Mesenteric fat pad (tissue), 1 donor: ENCODE measurements at places on chromosomes 13 and 19.

GRCh38 chr19:31676271-31677004 lies 327.2 kb upstream of the TSHZ3 start:
- no peak for DNase-seq

DNA sequence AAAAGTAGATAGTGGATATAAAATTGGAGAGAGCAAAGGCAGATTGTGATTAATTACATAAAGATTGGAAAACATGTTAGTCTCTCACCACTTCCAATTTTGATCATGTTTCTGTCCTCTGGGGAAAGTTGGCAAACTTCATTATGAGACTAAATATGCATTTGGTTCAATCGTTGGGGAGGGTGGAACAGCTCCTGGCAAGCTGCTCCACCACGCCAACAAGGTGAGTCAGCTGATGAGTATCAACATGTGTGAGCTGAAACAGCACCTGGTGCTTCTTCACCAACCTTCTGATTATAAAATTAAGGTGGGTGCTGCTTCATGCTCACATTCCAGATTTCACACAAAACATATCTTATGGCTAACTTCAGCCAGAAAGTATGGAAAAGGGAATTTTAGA lies 1784.6 kb downstream of the SLITRK5 start:
- no peak for DNase-seq

GRCh38 chr19:50371914-50372475 lies 4.3 kb upstream of the NR1H2 start:
- no peak for DNase-seq

DNA sequence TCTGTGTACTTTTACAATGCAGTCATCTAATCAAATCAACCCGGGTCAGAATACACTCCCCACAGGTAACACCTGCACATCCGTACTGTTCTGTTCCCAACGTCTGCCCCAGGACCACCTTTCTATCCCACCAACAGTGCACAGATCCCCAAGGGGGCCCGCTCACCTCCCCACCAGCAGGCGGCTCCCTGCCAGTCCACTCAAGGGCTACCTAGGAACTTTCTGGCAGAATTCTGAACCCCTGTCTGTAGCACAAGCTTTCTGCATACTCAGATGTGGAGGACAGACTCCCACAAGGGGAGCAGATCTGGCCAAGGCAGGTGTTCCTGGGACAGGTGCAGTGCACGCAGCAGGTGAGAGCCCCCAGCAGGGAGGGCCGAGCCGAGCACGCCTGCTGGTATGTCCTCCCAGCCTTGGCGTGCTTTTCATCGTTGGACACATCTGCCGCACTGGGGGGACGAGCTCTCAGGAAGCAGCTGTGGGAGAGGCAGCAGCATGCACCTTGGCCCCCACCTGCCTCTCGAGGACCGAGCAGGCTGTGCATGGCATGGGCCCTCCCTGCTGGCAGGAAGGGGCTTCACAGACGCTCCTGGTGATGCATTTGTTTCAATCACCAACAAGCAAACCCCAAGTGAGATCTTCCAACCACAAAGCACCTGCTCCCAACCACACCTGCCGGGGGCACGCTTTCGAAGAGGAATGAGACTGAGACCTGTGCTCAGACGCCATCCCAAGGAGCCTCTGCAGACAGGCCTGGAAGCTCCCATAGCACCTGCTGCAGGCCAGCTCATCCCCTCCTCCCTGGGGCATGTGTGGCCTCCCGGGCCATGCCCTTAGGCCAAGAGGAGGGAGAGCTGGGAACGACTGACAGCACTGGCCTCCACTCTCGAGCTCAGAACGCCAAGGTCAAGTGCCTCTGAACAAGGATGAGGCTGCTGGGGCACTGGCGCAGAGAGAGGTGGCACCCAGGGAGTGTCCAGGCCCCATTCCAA lies 35.9 kb downstream of the RAB20 start:
- DNase-seq = no peak

DNA sequence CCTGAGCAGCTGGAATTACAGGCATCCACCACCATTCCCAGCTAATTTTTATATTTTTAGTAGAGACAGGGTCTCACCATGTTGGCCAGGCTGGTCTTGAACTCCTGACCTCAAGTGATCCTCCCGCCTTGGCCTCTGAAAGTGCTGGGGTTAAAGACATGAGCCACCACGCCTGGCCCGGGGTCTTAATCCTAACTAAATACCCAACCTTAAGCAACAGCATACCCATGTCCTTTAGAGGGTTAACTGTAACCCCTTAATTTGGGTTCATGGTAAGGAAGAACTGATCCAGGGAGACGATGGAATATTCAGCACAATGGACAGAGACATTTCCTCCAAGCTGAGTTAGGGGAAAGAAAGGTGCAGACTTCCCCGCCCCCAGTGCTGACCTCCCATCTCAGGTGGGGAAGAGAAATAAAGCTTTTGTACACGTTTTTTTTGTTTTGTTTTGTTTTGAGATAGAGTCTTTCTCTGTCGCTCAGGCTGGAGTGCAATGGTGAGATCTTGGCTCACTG lies 8.7 kb upstream of the GALP start:
- DNase-seq = no peak

- DNase-seq = peak; percentile 82
Measured at GRCh38 chr13:110338441-110339101, 31.5 kb downstream of the COL4A2 start.

DNA sequence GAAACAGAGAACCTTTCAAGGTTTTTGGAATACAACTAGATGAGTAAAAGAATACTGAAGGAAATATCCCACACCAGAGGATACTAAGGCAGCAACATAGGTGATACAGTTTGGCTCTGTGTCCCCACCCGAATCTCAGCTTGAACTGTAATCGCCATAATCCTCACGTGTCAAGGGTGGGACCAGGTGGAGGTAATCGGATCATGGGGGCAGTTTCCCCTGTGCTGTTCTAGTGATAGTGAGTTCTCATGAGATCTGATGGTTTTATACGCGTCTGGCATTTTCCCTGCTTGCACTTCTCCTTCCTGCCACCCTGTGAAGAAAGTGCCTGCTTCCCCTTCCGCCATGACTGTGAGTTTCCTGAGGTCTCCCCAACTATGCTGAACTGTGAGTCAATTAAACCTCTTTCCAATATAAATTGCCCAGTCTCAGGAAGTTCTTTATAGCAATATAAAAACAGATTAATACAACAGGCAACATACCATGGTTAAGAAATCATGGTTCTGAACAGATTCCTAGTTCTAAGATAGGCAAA lies 97.0 kb downstream of the ABCC4 start:
- no peak for DNase-seq

DNA sequence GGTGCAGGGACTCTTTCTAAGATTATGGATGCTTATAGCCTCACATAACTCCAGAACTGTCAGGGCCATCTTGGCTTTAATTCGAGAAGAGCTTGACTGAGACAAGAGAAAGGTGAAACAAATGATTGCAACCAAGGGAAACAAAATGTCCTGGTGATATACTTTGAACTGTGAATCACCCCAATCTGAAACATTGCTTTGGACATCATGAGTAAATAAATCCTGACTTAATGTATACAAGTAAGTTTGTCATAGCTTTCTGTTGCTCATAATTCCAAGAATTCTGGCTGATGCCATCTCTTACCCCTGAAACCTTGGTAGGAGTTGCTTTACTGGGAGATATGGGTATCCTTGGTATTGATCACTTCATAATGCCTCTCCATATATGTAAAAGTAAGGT lies 5.8 kb upstream of the VWA8 start:
- DNase-seq = no peak

- DNase-seq = no peak
Measured at GRCh38 chr19:40565910-40566495, 10.7 kb upstream of the SHKBP1 start.

DNA sequence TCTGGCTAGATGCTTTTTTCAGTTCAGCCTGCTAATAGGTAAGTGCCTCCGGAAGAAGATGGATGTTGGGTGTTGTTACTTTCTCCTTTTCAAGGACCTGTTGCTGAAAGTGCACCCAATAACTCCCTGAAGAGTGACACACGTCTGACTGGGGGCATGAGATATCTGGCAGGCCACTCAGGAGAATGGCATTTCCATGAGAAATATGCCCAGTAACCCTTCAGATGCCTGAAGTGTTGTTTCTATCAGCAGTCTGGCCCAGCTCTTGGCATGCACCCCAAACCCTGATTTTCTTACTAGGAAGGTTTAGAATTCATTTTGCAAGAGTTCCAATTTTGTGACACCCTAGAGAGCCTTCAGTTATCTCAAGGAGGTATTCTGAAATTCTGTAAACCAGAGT lies 71.5 kb downstream of the ARHGAP35 start:
- no peak for DNase-seq

DNA sequence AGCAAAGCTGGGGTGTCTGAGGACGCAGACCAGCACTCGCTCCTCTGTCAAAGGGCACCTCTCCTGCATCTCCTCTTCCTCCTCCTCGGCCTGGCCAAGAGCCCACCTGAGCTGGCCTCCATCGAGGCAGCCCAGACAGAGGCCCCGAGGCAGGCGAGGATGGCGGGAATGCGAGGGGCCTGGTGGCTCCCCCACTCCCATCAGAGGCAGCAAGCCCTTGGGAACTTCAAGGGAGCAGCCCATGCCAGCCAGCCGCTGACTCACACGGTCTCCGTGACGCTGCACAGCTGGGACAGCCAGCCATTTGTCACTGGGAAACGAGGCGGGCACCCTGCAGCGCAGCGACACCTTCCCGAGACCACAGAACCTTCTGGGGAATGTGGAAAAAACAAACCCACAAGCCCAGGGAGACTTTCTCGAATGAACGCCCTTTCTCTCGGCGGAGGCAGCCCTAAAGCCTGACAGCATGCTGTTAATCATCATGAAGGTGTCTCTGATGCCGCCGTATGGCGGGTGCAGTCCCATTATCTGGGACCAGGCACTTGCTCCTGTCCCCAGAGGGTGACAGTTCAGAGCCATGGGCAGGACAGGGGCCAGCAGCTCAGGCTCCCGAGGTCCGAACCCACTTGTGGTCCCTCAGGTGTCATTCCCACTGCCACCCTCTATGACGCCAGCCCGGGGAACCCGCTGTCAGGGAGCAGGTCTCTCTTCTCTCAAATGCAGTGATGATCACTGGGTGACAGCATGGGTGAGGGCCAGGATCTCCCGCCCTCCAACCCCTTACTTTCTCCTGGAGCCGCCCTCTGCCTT lies 53.0 kb downstream of the PEPD start:
- peak; percentile 85 for DNase-seq

- DNase-seq = peak; percentile 99
Measured at GRCh38 chr19:11505032-11505503, 571 bp downstream of the ZNF653 start.

DNA sequence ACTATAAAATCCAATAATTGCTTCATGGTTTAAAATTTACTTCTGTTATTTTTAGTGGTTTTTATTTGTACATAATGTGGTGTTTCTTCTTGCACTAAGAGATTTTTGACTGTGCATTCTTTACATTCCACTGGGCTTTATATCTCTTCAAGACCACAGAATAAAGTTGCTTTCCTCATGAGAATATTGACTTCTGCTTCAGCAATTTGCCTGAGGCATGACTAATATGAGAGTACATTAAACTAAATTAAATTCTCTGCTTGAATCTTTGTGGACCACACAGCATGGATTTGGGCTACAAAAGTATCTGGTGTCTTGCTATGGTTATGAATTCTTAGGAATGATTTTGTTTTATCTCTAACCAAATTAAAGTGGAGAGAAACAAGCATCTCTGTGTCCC lies 1463.4 kb upstream of the PCDH20 start:
- no peak for DNase-seq
